ENCODE measurements at places on chromosomes 2 and 18. TPM values are rescaled to one million over a fixed set of nuclear protein-coding genes. Genes with fewer than 3 reads are reported as not detected.

Gene INHBB
- total RNA-seq: 1.1 TPM

Gene BOLL
- not detected for total RNA-seq

Gene SLC14A1
- not detected for total RNA-seq

Gene SAG
- not detected for total RNA-seq

Gene RAB6C
- not detected for total RNA-seq

Gene CD207
- total RNA-seq: 0.13 TPM

Gene RSAD2
- 3.5 TPM for total RNA-seq

Gene SULT1C4
- total RNA-seq: 11.3 TPM

Gene RMND5A
- 22.9 TPM for total RNA-seq

Gene CCDC74B
- 6.8 TPM for total RNA-seq

GRCh38 chr2:139403948-139404347 is 623.8 kb upstream of the NXPH2 start:
- DNase-seq: no peak

GRCh38 chr2:86744152-86744551 is 24.1 kb downstream of the RMND5A start:
- DNase-seq: no peak

GRCh38 chr2:113896791-113897190 is 6.9 kb downstream of the ACTR3 start:
- DNase-seq: no peak

DNA sequence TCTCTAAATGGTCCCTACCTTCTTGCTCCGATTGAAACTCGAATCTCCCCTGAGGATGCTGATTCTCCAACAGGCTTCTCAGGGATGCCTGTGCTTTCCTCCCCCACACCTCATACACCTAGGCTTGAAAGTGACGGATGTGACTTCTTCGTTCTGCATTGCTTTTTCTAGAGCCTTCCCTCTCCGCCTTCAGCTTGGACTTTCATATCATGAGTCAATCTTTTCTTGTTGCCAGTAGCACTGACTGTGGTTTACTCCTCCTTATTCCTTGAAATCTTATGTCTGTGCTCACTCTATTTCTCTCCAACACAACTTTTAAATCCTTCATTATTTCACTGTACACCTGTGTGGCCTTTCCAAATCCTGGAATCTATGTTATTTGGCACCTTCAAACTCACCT is 451.4 kb downstream of the TMX3 start:
- DNase-seq: no peak

- DNase-seq: no peak
Measured at GRCh38 chr2:168119515-168120141, 127.8 kb downstream of the STK39 start.

GRCh38 chr2:109230941-109231420 is 102.0 kb downstream of the SH3RF3 start:
- no peak for DNase-seq

GRCh38 chr2:60531701-60532133 is 21.7 kb downstream of the BCL11A start:
- no peak for DNase-seq

DNA sequence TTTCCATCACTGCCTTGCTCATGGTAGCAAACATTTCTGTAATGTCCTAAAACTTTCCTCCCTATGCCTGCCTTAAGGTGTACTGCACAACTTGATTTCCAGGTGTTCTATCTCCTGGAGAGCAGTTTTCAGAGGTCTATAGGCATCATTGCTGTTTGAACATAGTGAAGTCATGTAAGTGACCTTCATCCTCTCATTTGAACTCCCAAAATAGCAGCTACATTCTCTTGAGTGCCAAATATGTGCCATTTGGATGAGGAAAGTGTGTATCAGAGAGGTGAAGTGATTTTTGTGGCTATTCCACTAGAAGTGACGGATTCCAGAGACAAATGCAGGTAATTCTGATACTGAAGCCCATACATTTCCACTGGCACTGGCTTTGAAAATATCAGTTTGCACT is 3.4 kb downstream of the PPP1R1C start:
- no peak for DNase-seq

DNA sequence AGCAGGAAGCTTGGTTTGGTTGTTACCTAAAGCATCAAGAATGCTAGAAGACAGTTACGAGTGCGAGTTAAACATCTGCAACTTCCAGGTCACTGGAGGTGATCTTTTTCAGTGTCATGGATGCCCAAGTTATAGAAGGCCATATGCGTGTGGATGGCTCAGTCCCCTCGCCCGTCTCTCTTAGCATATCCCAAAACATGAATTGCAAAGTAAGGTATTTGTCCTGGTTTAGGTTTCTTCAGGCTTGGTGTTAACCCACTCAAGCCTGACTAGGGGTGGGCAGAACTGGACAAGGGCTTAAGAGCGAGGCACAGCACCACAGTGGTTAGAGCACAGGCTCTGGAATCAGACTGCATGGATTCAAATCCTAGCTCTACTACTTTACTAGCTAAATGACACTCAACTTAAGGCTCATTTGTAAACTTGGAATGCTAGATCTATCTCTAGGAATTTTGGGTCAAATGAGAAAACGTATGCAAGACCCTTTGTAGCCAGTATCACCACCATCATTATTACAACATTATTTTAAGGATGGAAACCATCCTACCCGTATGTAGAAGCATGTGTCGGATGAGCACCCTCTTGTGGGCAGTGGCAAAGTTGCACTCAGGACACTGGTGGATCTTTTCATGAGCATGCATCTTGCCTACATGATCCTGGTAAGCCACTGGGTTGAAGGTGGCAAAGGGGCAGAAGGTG is 11.2 kb downstream of the ZNF142 start:
- peak; percentile 61 for DNase-seq

DNA sequence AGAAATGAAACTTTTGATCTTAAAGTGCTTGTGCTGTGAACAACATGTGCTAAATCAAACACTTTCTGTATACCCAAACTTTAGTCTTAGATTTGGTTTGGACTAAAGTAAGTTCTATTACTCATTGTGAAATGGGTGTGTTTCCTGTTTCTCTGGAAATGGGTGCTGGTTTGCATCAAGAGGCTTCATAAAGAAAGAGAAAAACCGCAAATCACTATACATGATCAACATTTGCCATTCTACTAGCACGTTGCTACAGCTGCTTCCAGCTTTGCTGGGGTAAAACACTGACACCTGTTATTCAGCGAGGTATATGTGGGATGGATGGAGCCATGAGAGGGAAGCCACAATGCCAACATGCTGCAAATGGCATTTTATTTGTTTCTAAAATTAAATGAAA is 547.0 kb upstream of the ACVR2A start:
- DNase-seq: no peak

DNA sequence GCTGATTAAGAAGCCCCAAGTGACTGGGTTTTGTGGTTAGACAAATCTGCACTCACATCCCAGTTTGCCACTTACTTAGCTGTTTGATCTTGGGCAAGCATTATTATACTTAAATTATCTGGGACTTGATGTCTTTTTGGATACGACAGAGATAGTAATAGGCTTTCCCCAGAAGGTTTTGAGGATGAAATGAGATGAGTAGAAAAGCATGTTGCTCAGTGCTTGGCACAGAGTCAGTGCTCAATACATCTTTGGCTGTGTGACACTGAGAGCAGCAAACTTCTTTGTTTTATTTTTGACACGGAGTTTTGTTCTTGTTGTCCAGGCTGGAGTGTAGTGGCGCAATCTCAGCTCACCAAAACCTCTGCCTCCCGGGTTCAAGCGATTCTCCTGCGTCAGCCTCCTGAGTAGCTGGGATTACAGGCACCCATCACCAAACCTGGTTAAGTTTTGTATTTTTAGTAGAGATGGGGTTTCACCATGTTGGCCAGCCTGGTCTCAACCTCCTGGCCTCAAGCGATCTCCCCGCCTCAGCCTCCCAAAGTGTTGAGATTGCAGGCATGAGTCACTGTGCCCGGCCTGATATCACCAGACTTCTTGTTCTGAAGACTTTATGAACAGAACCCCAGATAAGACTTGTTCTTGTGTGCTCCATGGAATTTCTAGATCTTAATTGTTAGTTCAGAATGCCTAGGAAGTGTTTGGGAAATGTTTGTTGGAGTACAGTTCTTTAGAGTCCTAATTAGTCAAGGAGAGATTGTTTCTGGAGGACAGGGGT is 521.2 kb downstream of the SLC4A3 start:
- no peak for DNase-seq

DNA sequence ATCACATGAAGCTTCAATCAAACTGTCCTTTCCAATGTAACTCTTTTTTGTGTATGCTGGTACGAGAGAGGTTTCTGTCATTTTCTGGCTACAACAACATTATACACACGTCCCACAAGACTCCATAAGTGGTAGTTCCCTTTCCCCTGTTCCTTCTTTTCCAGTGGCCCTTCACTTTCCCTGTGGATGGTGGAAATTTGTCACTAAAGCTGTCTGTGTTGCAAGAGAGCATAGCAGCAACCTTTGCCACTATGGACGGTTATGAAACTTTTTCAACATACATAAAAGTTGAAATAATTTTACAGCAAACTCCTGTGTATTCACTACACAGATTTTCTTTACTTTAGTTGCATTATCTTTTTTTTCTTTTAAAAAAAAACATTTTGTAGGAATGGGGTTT is 18.7 kb downstream of the DBI start:
- DNase-seq: no peak

GRCh38 chr2:113200236-113200635 is 26.5 kb downstream of the PSD4 start:
- DNase-seq: no peak

DNA sequence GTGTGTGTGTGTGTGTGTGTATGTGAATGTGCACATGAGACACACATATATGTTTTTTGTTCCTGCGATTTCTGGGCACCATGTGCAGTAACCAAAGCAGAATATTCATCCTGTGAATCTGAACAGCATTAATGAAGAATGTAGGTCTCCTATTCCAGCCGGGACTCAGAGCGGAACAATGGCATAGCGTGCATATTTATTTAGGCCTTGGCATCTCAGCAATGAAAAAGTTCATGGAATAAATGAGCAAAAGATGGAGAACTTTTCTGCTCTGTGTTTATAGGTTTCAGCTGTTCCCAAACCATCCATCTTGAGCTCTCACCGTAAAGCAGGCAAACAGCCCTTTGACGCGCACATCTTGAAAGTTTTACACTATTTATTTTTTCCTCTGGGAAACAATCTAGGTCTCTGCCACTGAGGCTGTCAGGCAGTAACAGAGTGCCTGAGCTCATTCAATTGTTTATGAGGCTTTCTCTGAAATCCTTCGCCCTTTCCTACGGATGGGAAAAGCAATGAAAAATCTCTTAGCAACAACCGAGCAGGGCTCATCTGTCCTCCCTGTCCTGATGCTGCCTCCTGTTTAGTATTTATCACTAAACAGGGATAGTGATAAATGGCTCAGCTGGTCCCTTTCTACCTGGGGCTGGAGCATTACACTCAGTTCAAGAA is 146.2 kb upstream of the MSH6 start:
- DNase-seq: no peak

DNA sequence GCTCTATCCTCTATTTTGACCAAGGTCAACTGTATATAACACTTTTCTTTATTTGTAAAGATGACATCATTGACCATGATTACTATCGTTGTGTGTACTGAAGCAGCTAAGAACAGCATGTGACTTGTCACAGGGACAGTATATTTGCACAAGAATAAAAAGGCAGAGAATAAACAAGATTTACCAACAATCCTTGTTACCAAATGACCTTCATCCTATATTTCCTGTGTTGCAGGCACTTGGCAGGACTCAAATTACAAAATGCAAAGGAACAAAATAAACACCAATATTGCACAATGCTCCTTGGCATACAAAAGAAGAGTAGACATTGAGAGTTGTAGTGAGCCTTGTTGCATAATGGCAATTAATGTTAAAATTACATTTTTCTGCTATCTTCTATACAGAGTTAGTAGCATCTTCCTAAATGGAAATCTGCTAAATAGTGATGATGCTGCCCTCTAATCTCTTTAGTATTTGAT is 61.8 kb downstream of the RFTN2 start:
- DNase-seq: no peak

DNA sequence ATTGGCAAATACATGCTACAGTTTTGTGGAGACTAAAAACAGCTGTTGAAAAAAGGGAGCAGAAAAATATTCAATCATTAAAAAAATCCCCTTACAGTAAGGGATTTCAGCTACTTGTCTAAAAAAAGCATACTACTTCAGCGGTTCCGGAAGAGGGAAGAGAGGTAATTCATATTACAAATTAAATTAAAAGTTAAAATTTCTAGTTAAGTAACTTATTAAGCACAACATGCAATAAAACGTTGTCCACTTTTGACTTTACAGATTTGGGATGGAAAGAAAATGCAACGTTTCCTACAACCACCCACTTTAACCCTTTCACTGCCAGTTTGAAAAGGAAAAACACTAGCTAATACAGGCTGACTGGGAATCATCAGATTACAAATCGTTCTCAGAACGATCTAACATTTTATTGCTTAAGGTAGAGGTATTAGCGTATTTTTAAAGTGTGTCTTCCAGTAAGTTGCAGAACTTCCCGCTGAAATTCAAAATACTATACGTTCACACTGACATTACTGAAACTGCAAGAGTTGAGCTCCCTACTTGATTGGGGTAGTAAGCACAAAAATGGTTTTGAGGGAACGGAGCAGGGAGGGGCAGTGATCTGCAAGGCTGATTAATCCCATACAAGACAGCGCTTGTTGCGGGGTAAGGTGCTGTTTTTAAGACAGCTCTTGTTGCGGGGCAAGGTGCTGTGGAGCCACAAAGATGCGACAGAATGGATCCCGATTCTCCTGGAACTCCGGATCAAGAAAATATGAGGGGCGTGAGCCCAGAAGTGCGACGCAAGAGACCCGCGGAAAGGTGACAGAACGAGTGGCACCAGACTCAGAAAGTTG is 743 bp downstream of the HADHA start:
- DNase-seq: no peak

GRCh38 chr2:143607231-143608062 is 478.2 kb downstream of the ARHGAP15 start:
- no peak for DNase-seq

DNA sequence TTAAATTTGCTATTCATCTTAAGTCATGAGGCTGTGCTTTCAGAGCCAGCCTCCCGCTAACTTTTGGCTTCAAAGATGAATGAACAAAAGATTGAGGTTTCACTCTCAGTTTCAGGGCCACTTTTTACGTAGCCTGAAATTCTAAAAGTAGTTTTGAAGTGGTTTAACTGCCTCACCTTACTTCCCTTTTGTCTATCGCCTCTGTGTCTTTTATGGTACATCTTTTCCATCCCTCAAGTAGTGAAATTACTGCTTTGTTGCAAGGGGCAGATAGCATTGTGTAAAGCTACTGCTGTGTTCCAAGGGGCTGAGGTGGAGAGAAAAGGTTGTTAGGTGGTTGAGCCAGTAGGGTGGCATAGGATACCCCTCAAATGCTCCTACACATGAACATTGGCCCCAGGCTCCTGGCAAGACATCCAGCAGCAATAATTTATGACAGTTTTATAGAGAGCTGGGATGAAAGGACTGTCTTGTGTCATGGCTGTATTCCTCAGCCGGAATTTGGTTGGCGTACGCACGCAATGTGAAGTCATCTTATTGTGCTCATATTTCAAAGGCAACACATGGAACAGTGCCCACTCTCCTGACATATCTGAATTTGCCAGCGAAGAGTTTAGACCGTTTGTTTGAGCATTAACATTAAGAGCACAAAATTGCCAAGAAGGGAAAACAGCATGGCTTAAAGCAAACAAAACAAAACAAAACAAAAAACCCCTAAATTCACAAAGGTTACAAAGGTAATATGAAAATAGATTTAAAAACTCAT is 32.2 kb downstream of the QPCT start:
- no peak for DNase-seq
